DMS79 treated with DMSO at 0.1 percent for 48 hours (cell line): ENCODE measurements at places on chromosomes 16 and 17.

GRCh38 chr17:57987581-57988300 is at the start of gene VEZF1:
TSS of gene VEZF1 (minus strand) at chr17:57988254. CDS start at chr17:57988111, 143 bp downstream.
- DNase-seq, result peak; percentile 28

DNA sequence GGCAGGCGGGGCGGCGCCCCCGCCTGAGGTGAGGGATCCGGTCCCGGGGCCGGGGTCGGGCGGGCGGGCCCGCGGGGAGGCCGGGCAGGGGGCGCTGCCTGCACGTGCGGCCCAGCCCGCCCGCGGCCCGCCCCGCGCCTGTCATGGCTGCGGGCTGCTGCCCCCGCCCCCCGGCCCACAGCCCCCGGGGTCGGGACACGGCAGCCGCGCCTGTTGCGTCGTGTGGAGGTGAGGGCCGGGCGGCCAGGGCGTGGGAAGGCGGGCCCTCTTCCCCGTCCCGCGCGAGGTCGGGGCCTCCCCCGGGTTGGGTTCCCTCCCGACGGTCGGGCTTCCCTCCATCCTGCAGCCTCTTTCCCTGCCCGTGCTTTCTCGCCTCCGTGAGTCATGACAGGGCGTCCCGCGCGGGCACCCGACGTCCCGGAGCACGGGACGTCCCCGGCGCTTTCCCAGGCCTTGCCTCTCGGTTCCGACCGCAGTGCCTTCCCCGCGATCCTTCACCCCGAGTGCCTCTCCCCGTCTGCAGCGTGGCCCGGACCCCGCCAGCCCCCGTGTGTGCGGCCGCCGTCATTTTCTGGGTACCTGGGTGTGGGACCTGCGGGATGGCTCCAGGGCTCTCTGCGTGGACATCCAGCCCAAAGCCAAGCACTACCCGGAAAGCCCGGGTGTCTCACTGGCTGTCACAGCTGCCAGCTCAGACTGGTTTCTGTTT is 76.7 kb downstream of the CHD9 start:
- no peak for DNase-seq

- DNase-seq, result no peak
These were observed 248.4 kb downstream of the C16orf95 start for GRCh38 chr16:87068762-87069150.

GRCh38 chr17:49121696-49122292 is 10.8 kb upstream of the B4GALNT2 start:
- DNase-seq, result no peak

- DNase-seq, result no peak
These were observed 13.3 kb downstream of the HERPUD1 start for GRCh38 chr16:56944954-56945839.

DNA sequence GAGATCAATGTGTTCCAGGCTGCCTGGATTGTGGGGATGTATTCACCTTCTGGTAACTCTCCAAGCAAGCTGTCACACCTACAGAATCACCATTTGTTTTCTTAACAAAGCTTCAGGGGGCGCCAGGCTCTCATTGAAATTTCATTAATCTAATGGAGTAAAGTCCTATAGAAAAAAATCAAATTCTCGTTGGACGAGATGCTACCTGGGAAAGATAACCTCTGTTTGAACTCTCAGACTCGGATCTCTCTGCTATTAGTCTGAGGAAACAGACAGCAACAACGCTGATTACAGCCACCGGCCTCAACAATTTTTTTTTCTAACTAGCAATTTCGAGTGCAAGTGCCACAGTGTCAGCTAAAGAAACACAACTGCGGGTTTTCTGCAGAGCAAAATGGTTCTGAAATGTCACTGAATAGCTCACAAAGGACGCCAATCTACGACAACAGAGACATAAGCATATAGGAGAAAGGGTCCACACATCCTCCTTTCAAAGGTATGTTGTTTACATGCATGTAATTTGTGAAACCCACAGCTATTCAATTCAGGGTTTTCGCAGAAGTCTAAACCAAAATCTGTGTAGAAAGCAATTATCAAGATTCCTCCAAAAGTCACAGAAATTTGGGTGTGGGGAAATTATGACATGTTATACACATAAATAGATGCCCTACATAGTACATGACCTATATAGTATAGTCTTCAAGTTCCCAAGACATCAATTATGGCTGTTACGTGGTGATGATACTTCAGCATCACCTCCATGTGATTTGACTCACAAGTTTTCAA is 135.8 kb downstream of the SKAP1 start:
- no peak for DNase-seq

GRCh38 chr16:7713244-7713643 is 380.6 kb downstream of the RBFOX1 start:
- DNase-seq, result no peak

GRCh38 chr17:82491533-82491932 is 28.0 kb upstream of the FOXK2 start:
- no peak for DNase-seq

GRCh38 chr17:75511610-75512575 is 3.4 kb downstream of the CASKIN2 start:
- no peak for DNase-seq

DNA sequence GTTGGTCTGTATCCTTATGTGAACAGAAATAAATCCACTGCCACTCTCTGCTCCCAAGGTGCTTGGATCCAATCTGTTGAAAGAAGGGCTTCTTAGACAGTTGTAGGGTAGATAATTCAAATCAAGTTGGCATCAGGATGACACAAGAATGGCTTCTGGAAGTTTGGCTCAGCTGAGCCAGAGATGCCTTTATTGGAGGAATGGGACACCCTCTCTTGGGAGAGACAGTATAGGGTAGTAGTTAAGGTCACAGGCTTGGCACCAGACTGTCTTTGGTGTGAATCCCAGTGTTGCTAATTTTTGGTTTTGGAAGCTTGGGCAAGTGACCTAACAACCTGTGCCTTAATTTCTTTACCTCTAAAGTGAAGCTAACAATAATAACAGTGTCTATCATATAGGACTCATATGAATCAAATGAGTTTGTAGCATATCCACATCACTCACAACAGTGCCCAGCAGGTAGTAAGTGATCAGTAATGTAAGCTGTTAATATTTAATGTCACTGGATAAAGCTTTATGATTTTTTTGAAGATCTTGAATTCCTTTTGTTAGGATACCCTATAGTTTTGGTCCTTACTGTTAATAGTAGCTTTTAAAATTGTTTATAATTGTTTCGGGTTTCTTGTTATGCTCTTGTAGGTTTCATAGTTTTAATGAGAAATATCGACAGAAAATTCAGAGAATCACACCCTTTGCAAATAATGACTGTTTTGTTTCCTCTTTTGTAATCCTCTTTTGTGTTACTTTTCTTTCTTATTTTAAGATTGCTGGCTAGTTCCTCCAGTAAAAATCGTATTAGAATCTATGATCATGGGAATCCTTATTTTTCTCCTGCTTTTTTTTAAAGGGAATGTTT is 19.1 kb downstream of the ZNRF1 start:
- DNase-seq, result no peak

- DNase-seq, result no peak
These were observed 352.5 kb downstream of the NPIPA8 start for GRCh38 chr16:17983847-17984639.

- no peak for DNase-seq
These were observed 527 bp downstream of the EIF5A start for GRCh38 chr17:7307686-7308624.

GRCh38 chr16:23254338-23254737 is 47.8 kb upstream of the SCNN1B start:
- no peak for DNase-seq

DNA sequence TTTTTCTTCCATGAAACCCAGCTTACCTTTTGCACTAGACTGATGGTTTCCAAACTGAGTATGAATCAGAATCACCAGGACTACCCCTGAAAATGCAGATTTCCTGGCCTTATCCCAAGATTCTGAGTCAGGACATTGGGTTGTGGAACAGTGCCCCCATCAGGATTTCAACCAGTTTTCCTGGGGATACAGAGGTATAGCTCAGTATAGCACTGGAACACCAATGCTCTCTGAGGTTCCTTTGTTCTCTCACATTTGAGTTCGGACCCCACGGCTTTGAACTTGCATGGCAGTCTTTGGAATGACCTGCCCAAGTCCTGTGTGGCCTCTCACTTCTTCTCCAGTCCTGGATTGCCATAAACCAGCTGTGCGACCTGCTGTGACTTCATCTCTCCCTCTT is 12.8 kb upstream of the CCL8 start:
- DNase-seq, result no peak

- DNase-seq, result no peak
These were observed 1.9 kb upstream of the PRRT2 start for GRCh38 chr16:29809850-29810698.

DNA sequence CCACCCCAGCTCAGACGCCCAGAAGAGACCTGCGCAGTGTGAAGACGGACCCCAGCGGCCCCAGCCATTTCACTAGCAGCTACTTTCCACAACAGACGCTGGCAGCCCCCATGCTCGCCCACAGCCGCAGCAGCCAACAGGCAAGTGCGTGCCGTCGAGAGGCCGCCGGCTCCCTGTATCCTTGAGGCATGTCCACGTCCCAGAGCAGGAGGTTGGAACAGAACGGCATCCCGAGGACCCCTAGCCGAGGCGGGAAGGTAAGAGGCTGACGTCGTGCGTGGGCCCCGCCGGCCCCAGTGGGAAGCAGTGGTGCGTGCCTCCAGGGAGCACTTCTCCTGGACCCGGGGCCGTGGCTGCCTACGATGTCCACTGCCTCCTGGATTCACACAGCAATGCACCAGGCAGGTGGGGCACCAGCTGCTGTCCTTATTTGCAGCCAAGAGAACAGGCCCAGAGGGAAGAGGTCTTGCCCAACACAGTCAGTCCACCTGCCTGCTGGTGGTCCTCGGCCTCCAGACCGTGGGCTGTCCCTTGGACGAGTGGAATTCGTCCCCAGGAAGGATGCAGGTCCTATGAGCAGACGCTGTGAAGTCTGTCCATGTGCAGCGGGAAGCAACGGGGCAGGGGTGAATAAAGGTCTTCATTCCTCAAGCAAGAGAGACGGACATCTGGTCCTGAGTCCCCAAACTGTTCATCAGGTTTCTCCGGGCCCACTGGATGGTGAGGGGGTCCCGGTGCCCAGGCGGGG is 38.5 kb downstream of the SLC7A5 start:
- no peak for DNase-seq

- no peak for DNase-seq
These were observed 200.6 kb downstream of the CPPED1 start for GRCh38 chr16:12602811-12603698.

GRCh38 chr16:50244504-50245416 is 21.6 kb upstream of the ADCY7 start:
- DNase-seq, result no peak

- DNase-seq, result no peak
These were observed 53.8 kb downstream of the PRMT7 start for GRCh38 chr16:68364561-68364998.

DNA sequence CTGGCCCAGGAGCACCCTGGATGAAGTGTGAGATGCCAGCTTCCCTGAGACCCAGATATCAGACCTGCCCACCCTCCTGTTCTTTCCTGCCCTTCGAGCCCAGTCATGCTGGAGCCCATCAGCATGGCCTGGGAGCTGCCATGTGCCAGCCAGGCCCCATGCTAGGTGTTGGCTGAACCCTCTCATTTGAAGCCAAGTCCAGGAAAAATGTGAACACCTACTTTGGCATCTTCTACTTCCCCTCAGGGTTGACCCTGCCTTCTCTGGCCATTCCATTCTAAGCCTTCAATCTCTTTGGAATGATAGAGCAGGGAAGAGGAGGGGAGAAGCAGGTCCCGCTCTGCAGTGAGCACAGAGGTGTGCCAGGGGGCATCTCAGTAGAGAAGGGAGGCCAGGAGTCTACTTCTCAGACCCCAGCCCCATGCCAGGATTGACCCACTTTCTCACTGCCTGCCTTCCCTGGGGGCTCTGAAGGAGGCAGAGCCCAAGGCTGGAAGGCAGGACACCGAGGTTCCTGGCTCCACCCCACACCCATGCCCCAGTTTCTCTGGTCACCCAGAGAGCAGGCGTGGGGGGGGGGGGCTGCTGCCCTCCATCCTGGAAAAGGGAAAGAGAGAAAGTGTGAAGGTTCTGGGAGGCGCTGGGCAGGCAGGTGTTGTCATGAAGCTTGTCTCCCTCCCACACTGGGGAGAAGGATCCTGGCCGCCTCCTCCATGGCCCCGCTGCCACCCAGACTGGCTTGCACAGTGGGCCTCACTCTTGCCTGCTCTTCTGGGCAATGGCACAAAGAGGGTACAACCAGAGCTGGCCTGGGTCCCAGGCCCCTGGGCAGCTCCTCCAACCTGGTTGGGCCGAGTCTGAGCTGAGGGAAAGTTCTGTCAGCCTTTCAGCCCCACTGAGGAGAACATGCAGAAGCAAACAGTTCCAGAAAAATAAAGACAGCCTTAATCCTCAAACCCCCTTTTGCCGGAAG is 9.3 kb downstream of the HDAC5 start:
- DNase-seq, result no peak

- peak; percentile 36 for DNase-seq
These were observed at the start of gene TOX3 for GRCh38 chr16:52547004-52547833. TSS of gene TOX3 (minus strand) at chr16:52547143. CDS start at chr16:52546723, 420 bp downstream.

DNA sequence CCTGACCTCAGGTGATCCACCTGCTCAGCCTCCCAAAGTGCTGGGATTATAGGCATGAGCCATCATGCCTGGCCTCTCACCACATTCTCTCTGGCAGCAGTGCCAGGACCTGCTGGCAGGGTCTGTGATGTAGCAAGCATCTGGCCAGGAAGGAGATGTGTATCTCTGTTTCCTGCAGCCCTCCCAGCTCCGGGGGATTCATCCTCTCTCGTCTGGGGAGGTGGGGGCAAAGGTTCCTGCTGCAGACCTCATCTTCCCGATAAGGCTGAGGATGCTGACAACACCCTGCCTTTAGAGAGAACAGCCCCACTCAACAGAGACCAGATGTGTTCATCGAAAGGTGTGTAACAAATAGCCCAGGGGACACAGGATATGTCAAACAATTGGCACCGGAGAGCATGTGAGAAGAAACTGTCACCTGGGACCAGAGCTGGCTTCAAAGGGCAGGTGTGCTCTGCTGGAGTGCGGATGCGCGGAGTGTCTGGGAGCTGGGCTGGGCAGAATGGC is 54.8 kb upstream of the SEC14L1 start:
- peak; percentile 34 for DNase-seq

GRCh38 chr16:88804552-88805339 is 1.2 kb downstream of the CDT1 start:
- DNase-seq, result peak; percentile 6

DNA sequence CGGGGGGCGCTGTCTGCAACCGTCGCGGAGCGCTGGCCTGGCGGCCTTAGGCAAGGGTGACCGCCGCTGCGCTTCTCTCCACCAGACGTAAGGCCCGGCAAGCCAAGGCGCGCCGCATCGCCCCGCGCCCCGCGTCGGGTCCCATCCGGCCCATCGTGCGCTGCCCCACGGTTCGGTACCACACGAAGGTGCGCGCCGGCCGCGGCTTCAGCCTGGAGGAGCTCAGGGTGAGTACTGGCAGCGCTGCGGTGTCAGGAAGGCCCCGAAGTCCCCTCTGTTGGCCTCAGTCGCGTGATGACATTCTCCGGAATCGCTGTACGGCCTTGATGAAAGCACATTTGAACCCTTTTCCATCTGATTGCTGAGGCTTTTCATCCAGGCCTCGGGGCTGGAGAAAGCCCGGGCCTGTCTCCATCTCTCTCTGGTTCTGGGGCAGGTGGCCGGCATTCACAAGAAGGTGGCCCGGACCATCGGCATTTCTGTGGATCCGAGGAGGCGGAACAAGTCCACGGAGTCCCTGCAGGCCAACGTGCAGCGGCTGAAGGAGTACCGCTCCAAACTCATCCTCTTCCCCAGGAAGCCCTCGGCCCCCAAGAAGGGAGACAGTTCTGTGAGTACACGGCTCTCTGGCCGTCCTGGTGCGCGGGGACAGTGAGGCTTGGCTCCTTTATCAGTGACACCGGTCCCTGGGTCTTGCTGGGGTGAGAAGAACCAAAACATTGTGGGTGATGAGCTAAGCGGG is 831 bp downstream of the RPL13 start:
- DNase-seq, result no peak
